IPS-NIHi11 (cell line): ENCODE measurements at places on chromosomes 2 and 18.

GRCh38 chr2:131016826-131017741 lies 76.2 kb downstream of the FAM168B start:
- no peak for DNase-seq

DNA sequence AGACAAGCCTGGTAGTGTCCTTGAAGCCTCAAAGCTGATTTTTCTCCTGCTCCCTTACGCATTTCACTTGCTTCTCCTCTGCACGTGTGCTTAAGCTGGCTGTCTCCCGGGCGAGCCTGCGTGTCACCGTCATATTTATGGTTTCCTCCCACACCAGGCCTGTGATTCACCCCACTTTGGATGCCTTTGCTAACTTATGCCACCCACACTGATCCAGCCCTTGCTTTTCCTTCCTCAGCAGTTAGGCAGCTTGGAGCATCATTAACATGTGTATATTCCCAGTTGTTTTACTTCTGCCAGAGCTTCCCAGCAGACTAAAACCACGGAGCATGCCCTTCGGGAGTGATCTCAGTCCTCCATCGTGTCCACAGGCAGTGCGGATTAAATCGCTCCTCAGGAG lies 2.2 kb downstream of the ST3GAL5 start:
- no peak for DNase-seq

DNA sequence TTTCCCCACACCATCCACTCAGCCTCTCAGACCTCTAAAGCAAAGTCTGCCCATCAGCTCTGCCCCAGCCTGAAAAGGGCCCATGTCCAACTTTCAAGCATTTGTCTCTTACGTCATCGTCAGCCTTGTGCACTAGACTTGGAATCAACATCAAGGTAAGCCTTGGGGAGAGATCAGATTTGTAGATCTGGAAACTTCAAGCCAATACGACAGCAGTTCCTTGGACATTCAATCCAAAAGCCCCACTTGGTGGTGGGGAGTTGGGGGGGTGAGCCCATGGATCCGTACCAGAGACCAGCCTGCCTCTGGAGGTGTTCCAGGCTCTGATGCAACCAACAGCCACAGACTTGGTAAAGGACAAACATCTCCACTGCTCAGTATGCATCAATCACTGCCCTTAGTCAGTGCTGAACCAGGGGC lies 206.8 kb upstream of the MEIS1 start:
- DNase-seq: no peak

DNA sequence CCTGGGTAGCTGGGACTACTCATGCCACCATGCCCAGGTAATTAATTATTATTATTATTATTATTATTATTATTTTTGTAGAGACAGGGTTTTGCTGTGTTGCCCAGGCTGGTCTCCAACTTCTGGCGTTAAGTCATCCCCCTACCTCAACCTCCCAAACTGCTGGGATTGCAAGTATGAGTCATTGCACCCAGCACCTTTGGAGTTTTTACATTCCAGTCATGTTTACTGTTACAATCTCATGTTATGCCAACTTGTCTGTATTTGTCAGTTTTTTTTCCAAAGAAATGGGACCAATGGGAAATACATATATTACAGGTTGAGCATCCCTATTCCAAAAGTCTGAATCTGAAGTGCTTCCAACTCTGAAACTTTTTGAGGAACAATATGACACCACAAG lies 903.8 kb downstream of the SLC4A3 start:
- no peak for DNase-seq

DNA sequence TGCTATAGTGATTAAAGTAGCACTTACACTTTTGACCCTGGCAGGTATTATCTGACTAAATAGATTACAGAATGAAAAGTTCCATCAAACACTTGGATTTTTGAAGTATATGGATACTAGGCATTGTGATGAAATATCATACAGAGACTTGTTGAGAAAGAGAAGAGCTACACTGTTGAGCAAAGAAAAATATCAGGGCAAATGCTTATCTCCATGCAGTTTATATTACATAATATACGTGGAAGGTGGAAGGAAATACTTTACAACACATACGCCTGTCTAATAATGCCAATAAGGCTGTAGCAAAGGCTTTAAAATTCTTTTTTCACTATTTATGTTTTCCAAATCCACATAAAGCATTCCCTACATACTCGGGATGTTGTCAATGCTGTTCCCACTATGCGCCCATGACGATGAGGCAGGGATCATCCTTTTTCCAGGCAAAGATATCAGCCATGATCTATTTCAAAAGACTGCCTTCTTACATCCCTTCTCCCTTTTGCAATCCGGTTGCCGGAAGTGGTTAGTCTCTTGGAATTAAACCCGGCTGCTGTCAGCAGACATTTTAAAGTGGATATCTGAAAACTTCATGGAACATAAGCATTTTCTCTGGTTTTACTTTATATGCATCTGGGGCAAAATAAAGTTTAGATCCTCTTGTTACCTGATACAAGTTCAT lies 92.6 kb upstream of the ITGA4 start:
- no peak for DNase-seq

- no peak for DNase-seq
These were observed 26.1 kb downstream of the NIFK start for GRCh38 chr2:121710470-121711170.

- no peak for DNase-seq
These were observed 1575.1 kb downstream of the LRP1B start for GRCh38 chr2:140555701-140556100.

- no peak for DNase-seq
These were observed 114.8 kb downstream of the MCFD2 start for GRCh38 chr2:46800625-46801349.

GRCh38 chr2:164371916-164372315 lies 249.4 kb downstream of the GRB14 start:
- no peak for DNase-seq

GRCh38 chr18:26803643-26804042 lies 61.9 kb downstream of the AQP4 start:
- peak; percentile 25 for DNase-seq

DNA sequence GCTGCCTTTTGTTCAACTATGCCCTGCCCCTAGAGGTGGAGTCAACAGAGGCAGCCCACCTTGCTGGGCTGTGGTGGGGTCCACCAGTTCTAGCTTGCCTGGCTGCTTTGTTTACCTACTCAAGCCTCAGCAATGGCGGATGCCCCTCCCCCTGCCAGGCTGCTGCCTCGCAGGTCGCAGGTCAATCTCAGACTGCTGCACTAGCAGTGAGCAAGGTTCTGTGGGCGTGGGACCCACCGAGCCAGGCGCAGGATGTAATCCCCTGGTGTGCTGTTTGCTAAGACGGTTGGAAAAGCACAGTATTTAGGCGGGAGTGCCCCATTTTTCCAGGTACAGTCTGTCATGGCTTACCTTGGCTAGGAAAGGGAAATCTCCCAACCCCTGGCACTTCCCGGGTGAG lies 133.0 kb upstream of the VWC2L start:
- no peak for DNase-seq

DNA sequence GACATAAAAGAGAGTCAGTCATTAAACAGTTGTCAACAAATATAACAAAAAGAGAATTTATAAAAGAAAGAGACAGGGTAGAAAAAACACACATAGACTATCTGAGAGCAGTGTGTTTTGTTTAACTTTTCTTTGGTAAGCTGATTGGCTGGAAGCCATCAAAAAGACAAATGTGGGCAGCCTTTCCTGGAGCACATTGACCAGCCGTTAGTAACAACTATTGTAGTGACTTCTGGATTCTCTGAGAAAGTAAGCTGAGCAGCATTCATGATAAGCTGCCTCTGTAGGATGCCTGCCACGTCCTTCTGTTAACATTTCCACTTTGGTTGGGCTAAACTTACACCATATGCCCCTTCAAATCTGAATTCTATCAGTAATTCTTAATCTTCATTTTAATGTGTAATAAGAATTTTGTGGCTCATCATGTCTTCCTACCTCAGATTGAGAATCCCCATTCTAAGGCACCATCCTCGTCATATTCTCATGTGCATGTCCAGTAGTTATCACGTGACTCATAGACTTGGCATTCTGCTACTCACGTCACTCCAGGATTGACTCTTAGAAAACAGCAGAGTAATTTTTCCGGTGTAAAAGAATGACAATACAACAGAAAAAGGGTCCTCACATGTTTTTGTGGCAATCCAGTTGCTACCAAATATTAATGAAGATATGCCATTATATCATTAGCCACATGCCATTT lies 43.4 kb upstream of the DNAJC10 start:
- no peak for DNase-seq

- DNase-seq: no peak
These were observed 34.2 kb upstream of the CTDP1 start for GRCh38 chr18:79645291-79645983.

DNA sequence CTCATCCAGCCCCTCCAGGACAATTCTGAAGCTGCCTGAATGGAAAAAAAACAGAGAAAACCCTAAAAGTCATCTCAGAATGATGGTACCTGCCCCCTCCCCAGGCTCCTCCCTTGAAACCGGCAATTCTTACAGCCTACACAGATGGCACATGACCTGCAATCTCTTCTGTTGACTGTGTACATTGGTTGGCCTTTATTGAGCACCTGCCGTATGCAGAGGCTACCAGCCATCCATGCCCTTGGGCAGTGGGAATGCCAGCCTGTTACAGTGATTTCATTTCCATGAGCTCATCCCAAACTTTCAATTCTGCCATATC lies 57.1 kb downstream of the EMX1 start:
- no peak for DNase-seq

DNA sequence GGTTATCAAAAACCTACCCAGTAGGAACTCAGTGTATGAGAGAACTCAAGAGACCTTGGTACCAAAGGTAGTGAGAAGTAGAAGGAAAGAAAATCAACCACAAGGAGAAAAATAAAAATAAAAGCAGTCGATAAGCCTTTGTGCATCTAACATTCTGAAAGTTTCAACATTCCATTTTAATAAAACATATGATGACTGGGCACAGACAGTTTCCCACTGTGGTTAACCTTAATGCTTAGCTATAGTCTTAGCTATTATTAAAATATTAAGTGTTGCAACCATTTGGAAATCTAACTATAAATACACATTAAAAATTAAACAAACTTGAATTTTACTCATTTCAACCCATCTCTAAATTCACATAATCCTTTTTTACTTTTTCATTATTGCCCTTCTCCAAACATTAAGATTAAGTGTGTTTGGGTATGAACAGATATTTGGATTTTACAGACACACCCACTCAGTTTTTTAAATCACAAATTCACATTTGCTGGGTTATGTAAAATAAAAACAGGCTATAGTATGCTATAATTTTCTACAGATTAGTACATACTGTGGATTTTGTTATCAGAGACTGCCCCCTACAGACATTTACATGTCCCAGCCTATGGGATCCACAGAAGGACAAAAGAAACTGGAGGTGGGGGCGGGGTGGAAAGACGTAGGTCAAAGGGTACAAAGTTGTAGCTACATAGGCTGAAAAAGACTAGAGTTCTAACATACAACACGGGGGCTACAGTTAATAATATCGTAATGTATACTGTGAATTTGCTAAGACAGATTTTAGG lies 32.8 kb downstream of the SRBD1 start:
- peak; percentile 54 for DNase-seq

GRCh38 chr2:69554568-69554967 lies 89.0 kb downstream of the AAK1 start:
- DNase-seq: no peak

DNA sequence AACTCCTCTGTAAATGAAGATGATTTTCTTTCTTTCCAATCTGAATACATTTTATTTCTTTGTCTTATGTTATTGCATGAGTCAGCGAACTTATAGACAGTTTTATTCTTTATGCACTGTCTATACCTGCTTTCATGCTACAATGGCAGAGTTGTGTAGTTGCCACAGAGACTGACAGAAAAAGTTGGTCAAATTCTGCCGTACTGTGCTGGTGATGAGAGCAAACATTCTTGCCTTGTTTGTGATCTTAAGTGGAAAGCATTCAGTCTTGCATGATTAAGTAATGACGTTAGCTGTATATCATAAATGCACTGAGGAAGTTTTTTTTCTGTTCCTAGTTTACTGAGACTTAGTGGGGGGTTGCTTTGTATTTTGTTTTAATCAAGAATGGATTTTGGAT lies 32.9 kb downstream of the ZC3H15 start:
- DNase-seq: no peak

- peak; percentile 54 for DNase-seq
These were observed 2.2 kb downstream of the INO80D start for GRCh38 chr2:206083602-206084438.

GRCh38 chr2:146818122-146818521 lies 1026.7 kb upstream of the ACVR2A start:
- DNase-seq: no peak

GRCh38 chr2:86311879-86312278 lies 25.5 kb downstream of the REEP1 start:
- no peak for DNase-seq

DNA sequence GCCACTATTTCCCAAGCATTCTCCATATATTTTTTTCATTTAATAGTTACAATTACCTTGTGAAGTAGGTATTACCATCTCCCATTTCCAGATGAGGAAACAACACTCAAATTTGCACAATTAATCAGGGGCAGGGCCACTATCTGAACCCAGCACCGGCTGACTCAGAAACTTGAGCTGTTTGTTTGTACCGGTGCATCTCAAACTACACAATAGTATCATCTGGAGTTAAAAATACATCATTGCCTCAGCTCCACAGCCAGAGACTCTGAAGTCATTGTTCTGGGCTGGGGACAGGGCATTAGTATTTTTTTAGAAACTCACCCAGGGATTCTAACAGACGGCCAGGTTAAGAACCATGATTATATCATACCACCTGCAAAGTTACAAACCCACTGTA lies 55.9 kb downstream of the CDCA7 start:
- DNase-seq: no peak

- DNase-seq: no peak
These were observed 128.9 kb upstream of the RIOK3 start for GRCh38 chr18:23324056-23324811.

- DNase-seq: no peak
These were observed 199.4 kb downstream of the SATB2 start for GRCh38 chr2:199258291-199258690.

DNA sequence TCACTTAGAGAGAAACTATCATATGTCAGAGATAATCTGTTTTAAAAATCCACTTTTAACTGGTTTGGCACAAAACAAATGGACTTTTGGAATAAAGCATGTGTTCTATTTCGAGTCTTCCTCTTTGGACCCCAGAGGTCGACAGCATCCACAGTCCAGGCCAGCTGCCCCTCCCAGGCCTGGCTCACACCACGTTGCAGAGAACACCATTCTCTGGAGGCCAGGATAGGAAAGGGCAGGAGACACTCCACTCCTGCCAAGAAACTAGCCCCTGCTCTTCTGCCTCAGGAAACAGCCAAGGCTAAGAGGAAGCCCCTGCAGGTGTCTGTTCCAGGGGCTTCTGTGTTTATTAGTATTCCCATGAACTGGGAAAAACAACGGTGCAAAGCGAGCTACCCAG lies 456.6 kb upstream of the ID2 start:
- no peak for DNase-seq

- no peak for DNase-seq
These were observed 20.9 kb downstream of the STRADB start for GRCh38 chr2:201472411-201472810.

DNA sequence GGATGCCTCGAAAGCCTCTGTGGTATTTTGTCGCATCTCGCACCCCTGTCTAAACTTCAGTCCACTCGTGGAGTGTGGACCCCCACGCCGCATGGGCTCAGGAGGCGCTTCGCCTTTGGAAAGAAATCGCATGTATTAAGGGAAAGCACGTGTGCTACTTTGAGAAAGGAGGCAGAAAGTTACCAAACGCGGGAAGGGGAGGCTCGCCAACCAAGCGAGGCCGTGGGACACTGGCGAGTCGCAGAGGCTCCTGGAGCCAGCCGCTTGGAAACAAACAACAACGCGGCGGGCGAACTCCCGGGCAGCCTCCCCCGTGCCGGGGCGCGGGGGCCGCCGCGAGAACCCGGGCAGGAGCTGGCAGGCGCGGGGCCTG lies 455 bp upstream of the AGAP1 start:
- no peak for DNase-seq
